ENCODE measurements at places on chromosomes 16 and 17.

- DNase-seq = no peak
Observed at GRCh38 chr17:38533866-38534497, 71.8 kb downstream of the SRCIN1 start.

DNA sequence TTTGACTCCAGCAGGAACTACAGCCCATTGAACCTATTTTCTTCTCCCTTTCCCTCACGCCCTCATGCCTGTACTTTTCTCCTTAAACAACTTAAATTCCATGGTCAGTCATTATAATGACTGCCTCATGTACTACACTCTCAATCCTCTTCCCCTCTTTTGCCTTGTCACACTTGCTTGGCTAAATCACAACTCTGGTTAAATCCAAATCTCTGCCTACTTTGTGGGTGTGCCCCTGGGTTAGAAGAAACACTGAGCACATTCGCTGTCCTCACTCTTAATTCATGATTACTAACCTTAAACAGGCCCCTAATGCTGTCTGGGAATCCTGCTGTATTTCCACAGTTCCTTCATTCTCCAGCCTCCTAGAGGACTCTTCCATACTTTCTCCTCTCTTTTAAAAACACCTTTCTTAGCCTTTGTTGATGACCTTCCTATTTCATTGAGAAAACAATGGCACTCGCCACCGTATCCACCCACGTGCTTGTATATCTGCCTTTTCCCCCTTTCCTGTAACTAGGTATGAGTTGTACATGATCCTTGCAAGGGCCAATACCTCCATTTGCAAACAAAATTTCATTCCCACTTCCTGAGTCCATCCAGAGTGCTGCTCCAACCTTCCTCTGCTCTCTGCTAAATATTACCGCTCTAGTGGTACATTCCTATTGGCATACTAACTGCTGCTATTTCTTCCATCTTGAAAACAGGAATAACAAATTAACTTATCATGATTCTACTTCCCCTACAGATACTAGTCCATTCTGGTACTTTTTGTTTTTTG is 28.9 kb downstream of the ZNRF1 start:
- DNase-seq = peak; percentile 39

GRCh38 chr17:56009795-56010651 is 143.3 kb upstream of the ANKFN1 start:
- DNase-seq = no peak

DNA sequence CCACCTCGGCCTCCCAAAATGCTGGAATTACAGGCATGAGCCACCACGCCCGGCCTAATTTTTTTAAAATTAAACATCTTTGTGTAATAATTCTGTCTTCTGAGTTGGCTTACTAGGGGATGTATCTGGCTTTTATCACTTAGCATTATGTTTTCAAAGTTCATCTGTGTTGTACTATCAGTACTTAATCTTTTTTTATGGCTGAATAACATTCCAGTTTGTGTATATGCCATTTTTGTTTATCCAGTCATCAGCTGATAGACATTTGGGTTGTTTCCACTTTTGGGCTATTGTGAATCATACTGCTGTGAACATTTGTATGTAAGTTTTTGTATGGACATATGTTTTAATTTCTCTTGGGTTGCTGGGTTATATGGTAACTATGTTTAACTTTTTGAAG is 69.0 kb downstream of the CHD9 start:
- no peak for DNase-seq

- DNase-seq = no peak
Observed at GRCh38 chr17:31654936-31655335, 204.1 kb downstream of the COPRS start.

DNA sequence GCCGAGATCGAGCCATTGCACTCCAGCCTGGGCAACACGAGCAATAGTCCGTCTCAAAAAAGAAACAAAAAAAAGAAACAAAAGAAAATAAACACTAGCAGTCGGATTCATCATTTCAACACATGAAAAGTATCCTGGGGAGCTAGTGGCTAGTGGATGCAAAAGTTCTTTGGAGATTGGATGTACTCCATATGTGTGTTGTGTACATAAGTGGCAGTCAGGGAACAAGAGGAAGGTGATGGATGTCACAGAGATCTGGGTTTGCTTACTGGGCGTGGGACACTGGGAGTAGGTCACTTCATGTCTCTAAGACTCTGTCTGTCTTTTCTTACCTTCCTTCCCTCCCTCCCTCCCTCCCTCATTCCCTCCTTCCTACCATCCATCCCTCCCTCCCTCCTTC is 35.4 kb downstream of the MRC2 start:
- DNase-seq = no peak

DNA sequence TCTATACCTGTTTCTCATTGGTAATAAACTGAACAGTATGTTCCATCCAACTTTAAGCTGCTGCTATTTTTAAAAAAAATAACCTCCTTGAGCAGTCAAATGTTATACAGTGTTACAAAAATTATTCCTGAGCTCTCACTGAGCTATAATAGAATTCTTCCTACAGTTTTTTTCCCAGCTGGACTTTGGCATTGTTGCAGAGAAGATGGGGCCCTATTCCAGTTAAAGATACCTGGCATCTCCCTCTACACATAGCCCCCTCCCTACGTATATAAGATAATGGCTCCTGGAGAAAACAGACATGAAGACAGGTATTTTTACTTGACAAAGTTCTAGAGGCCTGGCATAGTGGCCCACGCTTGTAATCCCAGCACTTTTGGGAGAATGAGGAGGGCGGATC is 1.6 kb upstream of the COX6A2 start:
- no peak for DNase-seq

GRCh38 chr16:13178318-13178717 is 276.9 kb downstream of the SHISA9 start:
- DNase-seq = no peak

DNA sequence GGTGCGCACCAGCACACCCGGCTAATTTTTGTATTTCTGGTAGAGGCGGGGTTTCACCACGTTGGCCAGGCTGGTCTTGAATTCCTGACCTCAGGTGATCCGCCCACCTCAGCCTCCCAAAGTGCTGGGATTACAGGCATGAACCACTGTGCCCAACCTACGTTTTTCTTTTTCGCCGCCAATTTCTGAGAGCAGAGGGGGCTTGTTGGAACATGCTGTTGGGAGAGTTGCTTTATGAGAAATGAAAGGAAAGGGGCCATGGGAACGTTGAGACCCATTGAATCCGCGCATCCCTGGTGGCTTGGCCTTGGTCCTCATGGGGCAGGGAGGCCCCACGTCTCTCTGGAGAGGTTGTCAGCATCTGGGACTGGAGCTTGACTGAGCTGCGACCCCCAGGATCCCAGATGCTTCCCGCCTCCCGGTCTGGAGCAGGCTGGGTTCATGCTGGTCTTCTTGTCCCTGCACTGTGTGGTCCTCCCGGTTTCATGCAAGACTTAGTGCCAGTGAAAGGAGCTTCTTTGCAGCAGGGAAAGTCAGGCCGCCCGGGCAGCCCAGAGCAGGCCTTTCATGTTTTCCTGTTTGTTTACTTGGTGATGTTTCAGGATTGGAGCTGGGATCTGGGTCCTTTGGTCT is 22.8 kb downstream of the CRISPLD2 start:
- no peak for DNase-seq
